Right renal pelvis (tissue), 4 donors: ENCODE measurements at places on chromosomes 11 and 22. TPM values are rescaled to one million over a fixed set of nuclear protein-coding genes. Genes with fewer than 3 reads are reported as not detected.

DNA sequence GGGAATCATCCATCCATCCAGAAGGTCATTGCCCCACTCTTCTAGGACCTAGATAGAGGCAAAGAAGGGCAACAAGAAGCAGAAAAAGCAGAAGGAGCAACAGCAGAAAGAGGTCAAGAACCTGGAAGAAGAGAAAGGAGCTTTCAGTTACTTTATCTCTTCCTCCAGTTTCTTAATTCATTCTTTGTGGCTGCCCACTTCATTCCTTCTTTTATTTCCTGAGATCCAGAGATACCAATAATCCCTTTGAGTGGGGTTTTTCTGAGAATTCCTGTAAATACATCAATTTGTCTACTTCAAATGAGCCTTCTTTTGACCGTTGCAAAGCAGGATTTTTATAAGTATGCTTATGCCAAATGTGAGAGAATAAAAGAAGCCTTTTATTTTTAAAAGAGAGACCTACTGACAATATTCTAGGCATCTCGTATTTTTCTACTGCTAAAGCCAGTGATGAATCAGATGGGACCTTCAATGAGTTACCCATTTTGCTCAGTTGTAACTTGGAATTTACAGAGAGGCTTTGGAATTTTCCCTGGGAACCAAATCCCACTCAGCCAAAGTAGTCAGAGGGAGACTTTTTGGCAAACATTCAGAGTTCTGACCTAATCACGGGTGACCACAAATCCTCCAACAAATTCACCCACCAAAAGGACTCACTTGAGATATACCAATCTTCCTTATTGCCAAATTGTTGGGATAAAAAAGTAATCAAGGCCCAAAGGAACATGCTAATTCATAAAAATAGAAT, 54.9 kb downstream of the ZC3H12C start:
- no peak for DNase-seq

DNA sequence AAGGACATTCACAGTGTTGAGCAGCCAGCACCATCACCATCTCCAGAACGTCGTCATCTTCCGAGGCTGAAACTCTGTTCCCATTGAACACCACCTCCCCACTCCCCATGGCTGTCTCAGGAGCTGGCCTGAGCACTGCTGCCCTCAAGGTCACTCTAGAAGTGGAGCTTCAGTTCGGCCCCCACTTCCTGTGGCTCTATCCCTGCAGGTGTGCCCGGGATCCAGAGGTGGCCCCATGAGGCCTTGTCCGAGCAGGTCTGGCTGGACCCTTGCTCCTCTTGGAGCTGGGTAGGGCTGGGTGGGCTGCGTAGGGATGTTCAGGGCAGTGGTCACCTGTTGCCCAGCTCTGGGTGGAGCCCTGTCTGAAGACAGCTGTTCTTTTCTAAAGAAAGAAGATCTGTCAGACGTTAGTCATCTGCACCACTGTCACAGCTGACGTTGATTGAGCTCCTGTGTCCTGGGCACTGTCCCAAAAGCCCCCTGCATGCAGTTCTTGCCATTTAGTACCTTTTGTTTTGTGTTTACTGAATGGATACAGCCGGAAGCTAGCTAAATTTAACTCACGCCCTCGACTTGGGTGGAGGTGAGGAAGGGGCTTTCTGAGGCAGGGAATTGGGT, 75.5 kb upstream of the CLDN5 start:
- no peak for DNase-seq

OR4A16 gene
- not detected for polyA plus RNA-seq

DNA sequence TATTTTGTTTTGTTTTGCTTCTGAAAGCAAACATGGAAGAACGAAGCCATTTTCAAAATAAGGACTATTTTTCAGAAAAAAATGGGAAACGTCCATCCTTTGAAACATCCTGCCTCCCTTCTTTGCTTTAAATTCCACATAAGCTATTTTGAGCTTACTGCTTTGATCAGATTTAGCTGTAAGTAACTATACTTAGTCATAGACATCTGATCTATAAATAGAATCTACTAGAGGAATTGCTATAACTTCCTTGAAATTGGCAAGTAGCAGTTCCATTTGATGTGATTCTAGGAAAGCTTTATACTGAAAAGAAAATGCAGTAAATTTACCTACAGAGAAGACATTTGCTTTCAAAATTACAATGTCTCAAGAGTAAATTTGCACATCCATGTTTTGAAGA, 305.8 kb downstream of the TTC28 start:
- no peak for DNase-seq

DNA sequence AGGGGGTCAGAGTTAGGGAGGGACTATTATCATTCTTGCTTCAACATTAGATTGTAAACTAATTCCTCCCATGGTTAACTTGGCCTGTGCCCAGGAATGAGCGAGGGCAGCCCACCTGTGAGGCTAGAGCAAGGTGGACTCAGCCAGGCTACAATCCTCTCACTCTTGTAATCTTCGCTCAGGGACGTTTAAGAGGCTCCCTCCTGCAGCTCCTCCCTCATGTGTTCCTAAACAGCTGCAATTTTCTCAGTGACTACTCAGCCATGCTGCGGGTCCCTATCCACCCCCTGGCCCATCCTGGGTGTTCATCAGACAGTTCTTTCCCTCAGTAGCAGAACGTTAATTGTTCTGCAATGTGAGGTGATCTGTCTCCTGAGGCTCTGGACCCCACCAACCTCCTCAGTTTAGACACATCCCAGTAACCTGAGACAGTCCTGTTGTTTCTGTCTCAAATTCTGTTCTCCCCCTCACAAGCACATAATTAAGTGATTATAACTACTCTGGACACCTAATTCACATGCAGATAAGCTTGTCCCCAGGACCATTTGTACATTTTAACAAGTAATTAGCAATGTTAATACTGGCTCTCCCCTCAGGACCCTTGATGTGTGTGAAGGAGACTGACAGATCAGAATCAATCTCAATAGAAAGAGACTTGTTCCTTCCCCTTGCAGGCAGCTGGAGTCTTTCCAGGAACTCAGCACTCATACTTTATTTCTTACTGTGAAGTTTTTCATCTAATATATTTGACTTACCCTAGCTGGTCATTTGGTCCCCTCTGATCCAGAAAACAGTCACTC, 337.2 kb upstream of the B3GAT1 start:
- DNase-seq: no peak

GRCh38 chr11:122632181-122632824, 23.2 kb upstream of the UBASH3B start:
- no peak for DNase-seq
